ENCODE measurements at places on chromosomes 7 and 10. TPM values are rescaled to one million over a fixed set of nuclear protein-coding genes. Genes with fewer than 3 reads are reported as not detected.

DNA sequence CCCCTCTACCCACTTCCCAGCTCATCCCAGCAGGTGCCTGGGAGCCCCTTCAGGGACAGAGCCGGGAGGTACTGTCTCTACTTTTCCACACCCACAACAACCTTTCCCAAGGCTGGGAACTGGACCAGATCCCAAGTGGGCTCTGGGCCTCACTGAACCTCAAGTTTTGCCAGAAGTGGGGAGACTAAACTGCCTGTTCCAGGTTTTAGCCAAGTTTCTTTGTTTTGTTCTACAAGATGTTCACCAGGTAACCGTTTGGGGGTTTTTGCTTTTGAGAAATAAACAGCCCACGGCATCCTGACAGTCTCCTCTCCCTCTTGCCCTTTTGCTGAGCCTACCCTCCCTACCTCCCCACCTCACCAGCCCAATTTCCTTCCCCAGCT is 10.6 kb upstream of the EMX2 start:
- DNase-seq, result no peak

DNA sequence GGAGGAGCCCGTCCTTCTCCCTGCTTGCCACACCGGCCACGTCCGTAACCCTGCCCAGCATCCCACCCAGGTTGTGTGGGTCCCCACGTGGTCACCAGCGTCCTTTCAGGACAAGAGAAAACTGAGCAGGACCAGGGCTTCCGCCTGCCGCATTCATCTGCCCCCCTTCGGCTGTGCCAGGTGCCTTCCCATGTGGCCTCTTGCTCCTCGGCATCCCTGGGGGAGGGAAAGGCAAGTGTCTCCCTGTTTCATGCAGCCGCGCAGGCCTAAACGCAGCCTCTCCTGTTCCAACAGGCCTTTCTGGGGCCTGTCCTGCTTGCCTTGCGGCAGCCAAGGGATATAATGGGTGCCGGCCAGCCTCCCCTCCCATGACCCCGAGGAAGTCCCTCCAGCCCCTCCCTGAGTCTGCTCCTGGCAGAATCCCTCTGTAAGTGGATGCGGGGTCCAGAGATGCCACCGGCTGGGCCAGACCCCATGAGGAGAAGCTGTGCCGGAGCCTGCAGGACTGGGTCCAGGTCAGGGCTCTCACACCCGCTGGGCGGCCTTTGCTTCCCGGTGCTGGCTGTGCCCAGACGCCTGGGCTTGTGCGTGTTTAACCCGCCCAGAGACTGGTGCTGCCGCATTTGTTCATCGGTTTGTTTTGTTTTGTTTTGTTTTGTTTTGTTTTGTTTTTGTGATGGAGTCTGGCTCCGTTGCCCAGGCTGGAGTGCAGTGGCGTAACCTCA is 23.1 kb downstream of the SHH start:
- DNase-seq, result no peak

GRCh38 chr10:74047304-74047703 is 49.4 kb downstream of the VCL start:
- no peak for DNase-seq

- no peak for DNase-seq
Measured at GRCh38 chr7:126658684-126659083, 594.1 kb downstream of the GRM8 start.

GRCh38 chr10:88012641-88013040 is 149.2 kb downstream of the PTEN start:
- no peak for DNase-seq

DNA sequence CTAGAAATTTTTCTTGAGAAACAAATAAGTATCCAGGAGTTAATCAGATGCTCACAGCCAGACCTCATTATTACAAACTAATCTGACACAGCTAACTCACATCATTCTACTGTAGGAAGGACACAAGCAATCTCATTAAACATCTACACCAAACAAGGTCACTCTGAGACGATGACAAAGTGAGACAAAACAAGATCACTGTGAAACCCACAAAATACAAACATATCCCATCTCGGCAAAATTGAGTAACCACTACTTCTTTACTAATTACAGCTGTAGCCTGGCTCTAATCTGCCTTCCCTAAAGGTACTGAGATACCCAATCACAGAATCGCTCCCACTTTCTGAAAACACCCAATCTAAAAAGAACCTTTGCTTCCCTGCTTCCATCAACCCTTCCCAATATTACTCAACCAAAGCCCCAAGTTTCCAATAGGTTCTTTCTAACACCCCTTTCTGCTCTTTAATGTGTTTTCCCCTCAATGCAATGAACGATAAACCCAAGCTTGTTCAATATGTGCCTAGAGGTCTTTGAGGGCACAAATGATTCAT is 26.9 kb downstream of the CCDC6 start:
- DNase-seq, result no peak

GRCh38 chr10:2589196-2589595 is 478.2 kb upstream of the PFKP start:
- DNase-seq, result no peak

DNA sequence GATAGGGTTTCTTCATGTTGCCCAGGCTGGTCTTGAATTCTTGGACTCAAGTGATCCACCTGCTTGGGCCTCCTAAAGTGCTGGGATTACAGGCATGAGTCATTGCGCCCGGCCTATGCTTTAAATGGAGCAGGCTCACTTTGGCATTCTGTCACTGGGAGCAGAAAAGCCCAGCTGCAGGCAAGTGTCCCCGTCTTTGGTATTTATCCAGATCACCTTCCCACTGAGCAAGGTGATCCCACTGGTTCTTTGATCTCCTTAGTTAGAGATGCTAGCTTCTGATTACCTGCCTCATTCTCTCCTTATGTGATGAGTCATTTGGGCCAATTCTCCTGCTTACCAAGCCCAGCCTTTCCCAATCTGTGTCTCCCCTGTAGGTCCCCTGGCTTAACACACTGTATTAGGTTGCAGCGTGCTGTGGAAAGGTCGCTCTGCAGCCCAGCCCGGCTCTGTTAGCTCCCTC is 39.3 kb downstream of the SPDYE5 start:
- DNase-seq, result no peak

DNA sequence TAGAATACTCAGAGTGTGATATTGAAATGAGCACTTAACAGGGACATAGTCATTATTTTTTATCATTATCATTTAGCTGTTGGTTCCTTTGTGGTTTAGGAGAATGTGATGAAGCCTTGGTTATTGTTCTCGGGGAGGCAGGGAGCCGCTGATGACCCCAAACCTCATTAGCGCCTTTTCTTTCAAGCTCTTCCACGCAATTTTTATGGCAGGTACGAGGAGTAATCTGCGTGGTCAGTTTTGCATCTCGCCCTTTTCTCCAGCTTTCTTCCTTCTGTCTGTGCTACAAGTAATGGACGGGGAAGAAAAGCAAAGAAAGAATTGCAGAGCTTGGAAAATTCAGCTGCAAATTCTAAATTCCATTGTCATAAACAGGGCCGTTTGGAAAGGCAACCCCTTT is 338.4 kb downstream of the GLRX3 start:
- no peak for DNase-seq

GRCh38 chr7:80905334-80905733 is 13.5 kb downstream of the SEMA3C start:
- no peak for DNase-seq

- DNase-seq, result no peak
Measured at GRCh38 chr7:102277901-102278300, 8.8 kb upstream of the SH2B2 start.

- no peak for DNase-seq
Measured at GRCh38 chr10:32166365-32166764, 110.1 kb upstream of the KIF5B start.

- DNase-seq, result no peak
Measured at GRCh38 chr7:78406531-78406930, 608.0 kb downstream of the PHTF2 start.

DNA sequence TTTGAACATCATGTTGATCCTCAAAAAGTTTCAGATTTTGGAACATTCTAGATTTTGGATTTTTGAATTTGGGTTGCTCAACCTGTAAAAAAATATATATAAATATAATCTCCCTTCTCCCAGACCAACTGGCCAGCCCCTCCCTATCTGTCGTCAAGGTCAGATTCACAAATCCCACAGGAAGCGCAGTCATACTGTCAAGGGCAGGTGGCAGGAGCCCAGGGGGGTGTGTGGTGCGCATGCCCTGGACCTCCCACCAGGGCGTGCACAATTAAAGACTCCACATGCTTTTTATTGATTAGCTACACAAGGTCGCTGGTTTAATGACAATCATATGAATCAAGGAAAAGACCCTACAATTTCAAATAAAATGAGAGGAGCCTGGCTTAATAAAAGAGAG is 77.0 kb upstream of the EEPD1 start:
- no peak for DNase-seq

DNA sequence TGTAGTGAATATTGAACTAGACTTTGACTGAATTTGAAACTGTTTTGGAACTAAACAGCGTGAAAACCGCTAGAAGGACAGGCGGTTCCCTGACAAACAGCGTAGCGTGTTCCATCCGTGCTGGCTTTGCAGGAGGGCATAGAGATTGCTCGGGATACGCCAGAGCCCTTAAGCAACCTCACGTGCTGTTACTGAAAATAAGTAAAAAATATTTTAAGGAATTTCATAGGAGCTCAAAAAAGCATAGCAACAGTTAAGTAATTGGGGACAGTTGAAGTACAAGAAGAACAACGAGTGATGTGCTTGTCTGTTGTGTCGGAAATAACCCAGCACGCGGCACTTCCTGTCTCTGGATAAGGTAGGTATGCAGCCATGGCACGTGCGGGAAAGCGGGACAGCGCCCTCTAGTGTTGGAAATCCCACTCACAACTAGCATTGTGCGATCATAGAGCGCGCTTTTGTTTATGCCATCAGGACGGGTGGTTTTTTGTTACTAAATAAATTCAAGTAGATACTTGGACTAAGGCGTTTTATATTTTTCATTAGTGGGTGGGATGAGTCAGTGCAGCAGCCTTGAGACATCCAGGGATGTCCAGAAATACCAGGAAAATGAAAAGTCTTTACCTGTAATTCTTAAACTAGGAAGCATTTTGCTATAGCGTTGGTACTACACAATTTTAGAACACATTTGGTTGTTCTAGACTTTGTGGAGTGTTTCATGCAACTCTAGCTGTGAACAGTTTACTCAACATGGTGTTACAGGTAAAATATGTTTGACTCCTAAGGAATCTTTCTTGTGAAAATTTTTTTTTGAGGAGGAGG is 50.4 kb downstream of the DNAJB6 start:
- peak; percentile 84 for DNase-seq

Gene PRPS1L1
- not detected for total RNA-seq

Gene ARHGAP22
- total RNA-seq, result 0.13 TPM

Gene HOXA11
- not detected for total RNA-seq

Gene DRGX
- not detected for total RNA-seq

Gene ADCK2
- total RNA-seq, result 23.7 TPM

Measured in activated T-cell treated with anti-CD3 and anti-CD28 coated beads, Interleukin-2, amount 50 U/mL, for 4 hours (primary cell).